ENCODE measurements at places on chromosomes 6 and 20. TPM values are rescaled to one million over a fixed set of nuclear protein-coding genes. Genes with fewer than 3 reads are reported as not detected.

- DNase-seq, result no peak
Observed at GRCh38 chr6:135179920-135180541, 1.1 kb upstream of the MYB start.

SLC22A2 gene
- not detected for total RNA-seq

DNA sequence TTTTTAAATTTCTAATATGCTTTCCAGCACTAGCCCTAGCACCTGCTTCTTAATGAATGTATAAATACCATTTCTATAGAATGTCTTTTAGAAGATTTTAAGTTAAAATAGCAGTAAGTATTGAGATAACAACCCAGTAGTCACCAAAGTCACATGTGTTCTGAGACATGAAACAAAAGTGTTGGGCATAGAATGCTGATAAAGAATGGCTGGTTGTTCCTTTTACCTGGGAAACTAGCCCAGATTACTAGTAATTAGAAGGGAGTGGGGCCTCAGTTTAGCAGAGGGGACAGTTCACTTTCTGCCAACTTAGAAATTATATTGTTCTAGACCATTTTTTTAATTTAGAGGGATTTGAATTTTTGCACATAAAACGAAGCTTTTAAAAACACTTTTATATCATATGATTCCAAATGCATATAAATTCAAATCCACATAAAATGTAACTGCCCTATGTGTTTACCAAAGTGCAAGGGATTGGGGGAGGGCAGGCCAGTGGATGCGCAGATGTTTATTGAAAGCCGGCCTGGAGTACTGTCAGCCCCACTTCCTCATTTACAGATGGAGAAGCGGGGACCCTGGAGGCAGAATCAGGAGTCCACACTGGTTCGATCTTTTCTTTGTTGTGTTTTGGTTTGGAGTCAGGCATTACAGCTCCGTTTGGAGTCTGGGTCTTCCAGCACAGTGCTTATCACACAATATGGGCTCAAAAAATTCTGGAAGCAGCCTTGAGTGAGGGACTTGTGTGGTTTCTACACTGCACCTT lies 139.8 kb downstream of the ZDHHC14 start:
- no peak for DNase-seq

GRCh38 chr6:6976193-6976592 lies 131.6 kb upstream of the RREB1 start:
- DNase-seq, result no peak

FRS3 gene
- total RNA-seq, result 2.4 TPM

DNA sequence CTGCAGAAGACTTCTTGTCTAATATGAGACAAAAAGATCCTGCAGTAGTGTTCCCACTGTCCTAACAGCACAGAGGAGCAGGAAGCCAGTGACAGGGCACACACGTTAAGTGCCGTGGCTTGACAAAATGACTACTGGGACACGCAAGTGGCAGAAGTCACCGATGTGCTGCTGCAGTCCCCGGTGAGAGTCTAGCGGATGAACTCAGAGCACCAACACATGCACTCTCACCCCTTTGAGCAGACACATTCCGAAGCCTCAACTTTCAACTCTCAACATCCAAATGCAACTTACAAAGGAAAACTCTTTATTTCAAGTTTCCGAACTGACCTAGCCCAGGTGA lies 898 bp downstream of the LAMA4 start:
- DNase-seq, result peak; percentile 63

DNA sequence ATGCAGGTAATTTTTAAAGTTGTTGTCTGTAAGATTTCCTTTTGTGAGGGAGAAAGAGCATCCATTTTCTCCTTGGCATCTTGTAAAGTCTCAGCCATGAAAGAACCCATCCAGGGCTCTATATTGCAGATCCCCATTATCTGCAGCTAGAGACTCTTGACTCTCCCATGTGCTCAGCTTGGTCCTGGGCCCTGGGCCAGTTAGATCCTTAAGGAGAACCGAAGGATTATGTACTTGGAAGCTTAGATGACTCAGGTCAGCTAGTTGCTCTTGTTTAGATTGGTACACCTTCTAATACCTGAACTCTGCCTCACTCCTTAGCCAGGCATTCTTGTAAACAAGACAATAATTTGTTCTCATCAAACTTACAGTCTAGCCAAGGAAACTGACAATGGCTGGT lies 1617.6 kb downstream of the KHDRBS2 start:
- no peak for DNase-seq

GRCh38 chr20:17418737-17419136 lies 112.4 kb downstream of the BFSP1 start:
- DNase-seq, result no peak

DNA sequence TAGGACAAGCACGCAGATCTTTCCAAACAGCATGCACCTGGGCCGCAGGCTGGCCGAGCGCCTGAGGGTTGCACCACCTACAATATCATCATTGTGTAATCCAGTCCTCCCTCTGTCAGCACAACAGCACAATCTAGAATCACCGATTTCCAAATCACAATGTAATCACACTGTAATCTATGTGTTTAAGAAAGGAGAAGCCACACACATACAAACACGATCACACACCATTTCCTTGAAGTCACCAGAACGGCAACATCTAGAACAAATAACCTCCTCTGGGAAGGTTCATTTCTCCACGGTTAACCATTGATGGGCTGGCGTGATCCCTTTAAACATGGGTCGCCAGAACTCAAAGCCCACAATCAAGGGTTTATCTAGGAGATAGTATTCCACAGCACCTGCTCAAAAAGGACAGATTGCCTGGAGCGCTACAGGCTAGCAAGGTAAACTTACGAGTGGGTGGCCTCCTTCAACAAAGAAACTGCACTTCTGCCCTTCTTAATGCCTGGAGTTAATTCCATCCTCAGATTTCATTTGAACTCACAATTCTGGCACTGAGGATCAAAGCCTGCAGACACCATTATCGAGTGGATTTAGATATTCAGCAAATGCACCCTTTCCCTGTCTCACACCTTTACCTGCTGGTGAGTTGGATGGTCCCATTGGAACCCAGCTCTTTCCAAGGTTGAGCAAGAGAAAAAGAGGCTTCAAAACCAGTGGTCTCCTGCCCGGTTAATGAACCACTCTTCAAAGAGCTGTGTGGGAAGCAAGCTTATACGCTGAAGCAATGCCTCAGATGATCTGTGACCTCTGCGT lies 83.8 kb upstream of the FOXQ1 start:
- no peak for DNase-seq

ULBP1 gene
- total RNA-seq, result 1.1 TPM

GRCh38 chr6:4336778-4337442 lies 201.5 kb upstream of the ECI2 start:
- peak; percentile 34 for DNase-seq

DNA sequence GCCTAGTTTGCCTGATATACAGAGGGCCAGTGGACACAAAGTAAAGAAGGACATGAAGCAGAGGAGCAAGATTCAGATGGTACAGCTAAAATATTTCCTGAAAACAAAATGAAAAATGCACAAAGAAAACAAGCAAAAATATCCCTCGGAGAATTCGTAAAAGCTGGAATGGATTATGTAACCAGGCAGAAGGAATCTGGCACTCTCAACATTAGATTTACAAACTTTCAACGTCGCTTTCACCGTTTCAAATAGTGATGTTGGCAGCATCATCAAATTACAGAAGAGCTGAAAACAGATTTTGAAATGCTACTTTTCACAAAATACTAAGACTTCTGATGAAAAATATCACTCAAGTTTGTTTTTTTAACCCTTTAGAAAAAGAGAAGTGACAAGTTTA lies 11.7 kb downstream of the SMLR1 start:
- DNase-seq, result no peak

DNA sequence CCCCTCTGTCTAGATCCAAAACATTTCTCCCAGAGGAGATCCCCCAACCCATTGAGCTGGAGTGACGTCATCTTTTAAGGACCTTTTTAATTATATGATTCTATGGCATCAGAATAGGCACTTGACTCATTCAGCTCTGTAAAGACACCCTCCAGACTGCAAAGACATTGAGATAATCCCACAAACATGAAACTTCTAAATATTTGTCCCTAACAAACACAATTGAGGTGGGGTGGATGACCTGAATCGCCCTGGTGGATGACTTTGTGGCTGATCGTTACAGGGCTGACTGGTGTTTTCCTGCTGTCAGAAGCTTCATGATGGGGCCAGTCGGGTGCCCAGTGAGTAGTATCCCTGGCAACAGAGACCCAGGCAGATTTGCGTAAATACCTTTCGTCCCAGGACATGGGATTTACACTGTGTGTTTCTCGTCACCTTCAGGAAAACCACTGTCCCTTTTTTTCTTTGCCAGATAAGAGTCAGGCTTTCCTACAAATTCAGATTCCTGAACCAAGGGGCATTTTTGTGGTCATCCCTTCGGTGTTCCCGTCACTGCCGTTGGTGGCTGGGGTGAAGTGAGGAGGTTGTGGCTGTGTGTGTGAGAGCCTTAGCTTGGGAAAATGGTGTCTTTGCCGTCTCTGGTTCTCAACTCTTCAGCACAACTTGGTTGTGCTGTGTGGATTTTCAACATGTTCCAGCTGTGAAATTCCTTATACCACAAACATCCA lies 5.3 kb upstream of the PCK1 start:
- DNase-seq, result no peak

DNA sequence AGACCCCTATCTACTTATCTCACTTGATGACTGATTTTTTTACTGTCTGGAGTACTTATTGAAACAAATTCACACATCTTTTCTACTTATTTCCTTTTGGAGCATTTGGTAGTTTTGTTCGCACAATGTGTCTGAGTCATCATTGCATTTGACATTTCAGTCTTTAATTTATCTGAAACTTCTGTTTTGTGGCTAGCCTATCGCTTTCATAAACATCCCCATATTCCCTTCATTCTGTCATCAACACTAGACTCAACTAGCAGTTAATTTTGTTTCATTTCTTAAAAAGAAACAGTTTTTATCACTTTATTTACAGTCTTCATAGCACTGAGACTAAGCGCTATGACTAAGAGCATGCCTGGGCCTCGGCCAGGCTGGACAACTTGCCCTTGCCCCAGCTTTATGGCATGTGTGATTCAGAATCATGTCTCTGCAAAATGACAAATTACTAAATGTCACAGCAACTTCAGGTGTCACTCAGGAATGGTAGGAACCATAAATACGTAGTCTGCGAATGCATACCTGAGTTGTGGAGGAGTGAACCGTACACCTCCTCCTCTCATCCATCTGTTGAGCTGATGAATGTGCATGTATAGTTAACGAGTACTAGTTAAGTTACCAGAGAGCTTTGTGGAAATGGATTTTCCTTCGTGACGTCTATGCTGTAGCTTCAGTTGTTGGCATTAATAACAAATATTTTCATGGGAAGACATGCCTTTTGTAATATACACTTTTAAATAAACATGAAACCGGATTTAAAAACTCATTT lies 16.2 kb downstream of the L3MBTL3 start:
- DNase-seq, result peak; percentile 92

DNA sequence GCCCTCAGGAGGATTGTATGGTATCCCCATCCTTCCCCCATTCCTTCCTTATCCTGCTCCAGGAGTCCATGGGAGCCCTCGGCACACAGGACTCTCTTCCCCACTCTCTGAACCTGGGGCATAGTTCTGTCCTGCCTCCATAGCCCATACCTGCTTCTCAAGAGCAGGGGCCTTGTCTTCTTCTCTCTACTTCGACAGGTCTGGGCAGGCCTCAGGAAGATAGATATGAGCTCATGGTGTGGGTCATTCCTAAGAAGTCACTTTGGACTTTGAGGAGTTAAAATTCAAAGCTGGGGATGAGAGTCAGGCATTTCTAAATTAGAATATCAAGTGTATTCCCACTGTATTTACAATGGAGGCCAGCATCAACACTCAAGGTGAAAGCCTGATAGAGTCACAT lies 8.4 kb upstream of the ADA start:
- no peak for DNase-seq

TBX18 gene
- not detected for total RNA-seq

DNA sequence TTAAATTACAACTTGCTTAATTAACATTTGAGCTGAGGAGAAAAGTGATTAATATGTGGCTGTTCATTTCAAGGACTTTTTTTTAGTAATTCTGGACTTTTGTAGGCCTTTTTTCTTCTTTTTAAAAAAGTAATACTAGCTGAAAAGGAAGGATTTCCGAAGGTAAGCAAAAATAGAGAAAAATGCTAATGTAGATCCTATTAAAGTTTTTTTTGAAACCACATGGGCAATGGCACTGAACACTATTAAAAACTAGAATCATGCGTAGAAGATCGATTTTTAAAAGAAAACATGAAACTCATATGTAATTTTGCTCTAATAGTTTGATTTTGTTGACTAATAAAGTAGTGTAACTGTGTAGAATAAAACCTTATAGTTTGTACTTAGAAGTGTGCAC lies 2.4 kb downstream of the BAG2 start:
- no peak for DNase-seq

RNF146 gene
- total RNA-seq, result 23.0 TPM

- DNase-seq, result no peak
Observed at GRCh38 chr6:115133790-115134189, 791.0 kb upstream of the HS3ST5 start.

NOTCH4 gene
- 2.2 TPM for total RNA-seq

TFAP2B gene
- total RNA-seq, result 0.10 TPM

- DNase-seq, result no peak
Observed at GRCh38 chr6:140001821-140002341, 627.4 kb upstream of the CITED2 start.

CCN6 gene
- total RNA-seq, result not detected

GRCh38 chr6:85278466-85279035 lies 171.3 kb upstream of the NT5E start:
- no peak for DNase-seq

DNA sequence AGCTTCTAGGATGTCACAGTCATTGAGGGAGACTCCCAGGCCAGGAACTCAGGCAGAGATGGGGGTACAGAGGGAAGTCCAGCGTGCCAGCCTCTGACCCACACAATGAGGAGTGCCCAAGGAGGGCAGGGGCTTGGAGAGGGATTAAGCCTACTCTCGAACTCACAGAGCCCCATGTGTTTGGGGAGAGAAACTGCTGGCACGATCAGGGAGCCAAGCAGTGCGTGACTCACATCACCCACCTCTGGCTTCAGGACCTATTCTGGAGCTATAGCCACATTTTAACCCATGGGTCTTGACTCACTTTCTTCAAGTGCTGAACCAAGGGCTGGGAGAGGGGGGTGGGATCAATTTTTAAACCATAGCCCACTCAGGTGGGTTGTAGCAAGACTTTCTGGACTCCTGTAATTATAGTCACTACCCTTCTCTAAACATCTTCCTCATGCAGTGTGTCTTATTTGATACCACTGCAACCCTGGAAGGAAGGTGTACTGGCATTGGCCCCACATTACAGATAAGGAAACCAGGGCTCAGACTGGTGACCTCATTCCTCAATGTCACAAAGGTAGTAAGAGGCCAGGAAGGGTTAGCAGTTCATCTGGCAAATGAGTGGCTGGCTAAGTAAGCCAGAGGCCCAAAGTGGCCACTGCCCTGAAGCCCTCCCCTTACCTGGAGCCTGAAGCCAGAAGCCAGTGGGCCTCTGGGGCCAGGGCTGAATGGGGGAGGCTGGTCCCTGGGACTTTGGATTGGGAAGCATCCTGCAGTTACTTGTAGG lies 12.0 kb downstream of the FOXP4 start:
- DNase-seq, result no peak

NR2E1 gene
- 1.2 TPM for total RNA-seq

GRCh38 chr6:161103475-161103874 lies 111.9 kb downstream of the MAP3K4 start:
- DNase-seq, result no peak
